ENCODE measurements at places on chromosomes 16 and 17.

GRCh38 chr16:67302076-67302475 is 22.7 kb downstream of the PLEKHG4 start:
- no peak for DNase-seq

- peak; percentile 99 for DNase-seq
Measured at GRCh38 chr17:38752308-38753070, at the start of gene PSMB3. PSMB3 (plus strand) TSS chr17:38752741; CDS start chr17:38752827, 86 bp downstream.

DNA sequence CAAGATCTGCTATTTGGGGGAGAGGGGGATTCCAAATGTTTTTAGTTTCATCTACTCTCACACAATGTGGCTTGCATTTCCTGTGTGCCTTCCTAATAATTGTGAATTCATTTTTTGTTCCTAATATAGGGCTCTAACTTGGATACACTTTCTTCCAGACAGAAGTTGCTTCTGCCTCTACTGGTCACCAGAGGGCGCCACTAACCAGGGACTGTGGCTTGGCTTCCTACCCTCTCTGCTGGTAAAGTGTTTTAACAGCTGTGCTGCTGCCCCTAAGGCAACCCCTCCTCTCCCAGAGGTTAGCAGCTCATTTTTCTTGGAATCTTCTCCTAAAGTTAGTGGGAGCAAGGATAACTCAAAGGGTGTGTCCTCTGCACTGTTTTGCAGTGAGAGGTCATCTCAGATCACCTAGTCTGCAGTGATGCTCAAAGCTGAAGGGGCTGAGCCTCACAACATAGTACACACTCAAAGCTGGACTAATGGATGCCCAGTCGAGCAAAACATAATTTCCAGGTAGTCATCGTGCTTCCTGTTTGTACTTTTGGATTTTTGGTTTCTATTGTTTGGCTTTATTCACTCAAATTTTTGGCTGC is 5.0 kb upstream of the PRSS54 start:
- DNase-seq: no peak

- no peak for DNase-seq
Measured at GRCh38 chr16:11526655-11527350, 59.9 kb downstream of the LITAF start.

- no peak for DNase-seq
Measured at GRCh38 chr16:62363501-62363900, 327.3 kb upstream of the CDH8 start.

DNA sequence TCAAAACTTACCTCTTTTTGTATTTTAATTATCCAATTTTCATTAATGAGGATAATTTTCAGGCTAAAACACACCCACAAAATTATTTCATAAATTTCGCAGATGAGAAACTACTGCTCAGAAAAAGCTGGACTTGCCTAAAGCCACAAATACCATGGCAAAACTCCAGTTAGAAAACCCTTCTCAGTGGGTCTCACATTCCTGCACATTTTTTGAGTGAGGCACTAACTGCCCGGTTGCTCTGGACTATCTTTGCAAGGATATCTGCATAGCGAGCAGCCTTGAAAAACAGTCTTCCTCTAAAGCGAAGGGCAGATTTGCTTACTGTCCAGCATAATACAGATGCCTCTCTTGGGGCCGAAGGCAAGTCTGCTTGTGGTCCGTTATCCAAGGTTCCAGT is 9.8 kb downstream of the MPHOSPH6 start:
- no peak for DNase-seq

DNA sequence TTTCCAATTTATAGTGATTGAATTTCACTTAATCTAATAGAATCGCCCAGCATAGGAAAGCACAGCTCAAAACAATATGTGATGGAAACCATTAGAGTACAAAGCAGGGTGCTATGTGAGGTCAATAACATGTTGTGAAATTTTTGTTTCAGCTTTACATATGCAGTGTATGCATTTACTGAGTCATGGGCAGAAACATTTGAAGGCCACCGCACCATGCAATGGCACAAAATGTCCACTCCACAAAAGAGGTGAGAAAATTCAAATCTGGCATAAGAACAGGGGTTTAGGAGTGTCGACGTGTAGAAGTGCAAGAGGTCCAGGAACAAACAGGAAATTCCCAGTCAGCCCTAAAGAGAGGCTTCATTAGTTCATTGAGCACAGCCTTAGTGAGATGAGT is 131.2 kb downstream of the ANKFN1 start:
- no peak for DNase-seq

DNA sequence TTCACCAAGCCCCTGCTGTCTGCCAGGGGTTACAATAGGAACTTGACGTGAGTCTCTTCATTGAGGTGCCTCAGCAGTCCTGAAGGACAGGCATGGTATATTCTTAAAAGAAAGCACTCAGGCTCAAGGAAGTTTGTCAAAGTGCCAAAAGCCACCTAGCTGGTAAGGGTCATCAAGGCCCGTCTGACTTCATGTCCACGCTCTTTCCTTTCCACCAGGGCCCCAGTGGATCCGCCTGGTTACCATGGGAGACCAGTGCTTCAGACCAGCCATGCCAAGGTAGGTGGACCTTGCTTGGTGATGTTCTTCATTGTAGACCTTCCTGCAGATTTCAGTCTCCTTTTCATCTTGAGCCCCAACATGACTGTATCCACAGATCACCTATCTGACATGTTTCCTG is 27.6 kb upstream of the CCL1 start:
- no peak for DNase-seq

DNA sequence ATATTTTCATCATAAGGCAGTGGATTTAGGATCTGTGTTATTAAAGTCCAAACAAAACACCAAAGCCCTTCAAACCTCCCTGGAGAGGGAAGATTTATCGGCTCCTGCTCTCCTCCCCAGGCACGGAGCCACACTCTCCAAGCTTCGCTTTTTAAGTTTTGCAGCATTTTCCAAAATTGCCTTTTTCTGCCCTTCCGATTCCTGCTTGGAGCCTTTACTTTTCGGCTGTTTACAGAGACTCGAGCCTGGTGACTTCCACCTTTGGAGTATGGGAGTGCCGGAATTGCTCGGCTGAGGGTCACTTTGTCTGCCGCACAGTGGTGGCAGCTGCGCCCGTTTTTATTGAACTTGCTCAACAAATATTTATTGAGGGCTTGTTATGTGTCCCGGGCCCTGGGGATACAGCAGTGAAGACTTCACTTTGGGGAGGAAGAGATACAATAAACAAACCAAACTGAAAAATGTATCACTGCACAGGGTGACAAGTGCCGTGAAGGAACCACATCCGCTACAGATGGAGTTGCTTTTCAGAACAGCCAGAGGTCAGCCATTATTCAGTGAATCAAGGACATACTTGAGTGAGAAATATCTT is 185.5 kb downstream of the NTN1 start:
- no peak for DNase-seq

DNA sequence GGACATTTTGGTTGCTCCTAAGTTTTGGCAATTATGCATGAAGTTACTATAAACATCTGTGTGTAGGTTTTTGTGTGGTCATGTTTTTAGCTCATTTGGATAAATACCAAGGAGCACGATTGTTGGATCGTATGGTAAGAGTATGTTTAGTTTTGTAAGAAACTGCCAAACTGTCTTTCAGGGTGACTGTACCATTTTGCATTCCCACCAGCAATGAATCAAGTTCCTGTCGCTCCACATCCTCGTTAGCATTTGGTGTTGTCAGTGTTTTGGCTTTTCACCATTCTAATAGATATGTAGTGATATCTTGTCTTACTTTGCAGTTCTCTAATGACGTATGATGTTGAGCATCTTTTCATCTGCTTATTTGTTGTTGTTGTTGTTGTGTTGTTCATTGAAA is 20.2 kb downstream of the TENT4B start:
- DNase-seq: no peak

DNA sequence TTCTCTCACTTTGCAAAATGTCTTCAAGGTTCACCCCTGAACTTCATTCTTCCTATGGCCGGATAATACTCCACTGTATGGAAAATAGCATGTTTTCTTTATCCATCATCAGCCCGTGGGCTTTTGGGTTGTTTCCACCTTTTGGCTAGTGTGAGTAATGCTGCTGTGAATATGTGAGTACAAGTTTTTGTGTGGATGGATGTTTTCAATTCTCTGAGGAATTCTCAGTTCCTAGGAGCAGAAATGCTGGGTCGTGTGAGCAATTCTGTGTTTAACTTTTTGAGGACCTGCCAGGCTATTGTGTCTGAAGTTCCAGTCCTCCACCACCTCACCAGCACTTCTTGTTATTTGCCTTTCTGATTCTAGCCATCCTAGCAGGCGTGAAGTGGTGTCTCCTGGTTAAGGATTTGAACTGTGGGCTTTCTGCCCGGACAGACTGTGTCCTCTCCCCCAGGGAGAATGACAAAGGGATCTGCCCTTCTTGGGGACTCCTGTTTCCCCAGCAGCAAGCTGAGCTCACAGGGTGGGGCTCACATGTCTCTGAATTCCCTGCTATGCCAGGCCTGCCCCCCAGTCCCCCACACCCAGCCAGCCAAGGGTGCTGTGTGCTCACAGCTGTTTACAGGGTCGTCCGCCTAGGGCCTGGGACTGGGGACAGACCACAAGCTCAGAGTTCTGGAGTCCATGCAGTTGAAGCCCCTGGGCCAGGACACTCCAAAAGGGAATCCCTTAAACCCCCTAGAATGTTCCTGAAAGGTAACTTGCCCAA is 92.2 kb upstream of the CIBAR2 start:
- no peak for DNase-seq

GRCh38 chr17:35073991-35074627 is 10.6 kb upstream of the RFFL start:
- DNase-seq: no peak

DNA sequence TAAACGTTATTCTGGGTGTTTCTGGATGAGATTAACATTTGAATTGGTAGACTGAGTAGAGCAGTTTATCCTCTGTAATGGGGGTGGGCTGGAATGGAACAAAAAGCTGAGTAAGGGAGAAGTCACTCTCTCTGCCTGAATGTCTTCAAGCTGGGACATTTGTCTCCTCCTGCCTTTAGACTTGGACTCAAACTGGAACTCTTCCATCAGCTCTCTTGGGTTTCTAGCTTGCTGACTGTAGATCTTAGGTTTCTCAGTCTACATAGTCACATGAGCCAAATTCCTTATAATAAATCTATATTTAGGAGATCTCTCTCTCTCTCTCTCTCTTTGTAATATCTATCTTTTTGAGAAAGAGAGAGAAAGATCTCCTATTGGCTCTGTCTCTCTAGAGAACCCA is 553.3 kb upstream of the CDH11 start:
- DNase-seq: no peak

DNA sequence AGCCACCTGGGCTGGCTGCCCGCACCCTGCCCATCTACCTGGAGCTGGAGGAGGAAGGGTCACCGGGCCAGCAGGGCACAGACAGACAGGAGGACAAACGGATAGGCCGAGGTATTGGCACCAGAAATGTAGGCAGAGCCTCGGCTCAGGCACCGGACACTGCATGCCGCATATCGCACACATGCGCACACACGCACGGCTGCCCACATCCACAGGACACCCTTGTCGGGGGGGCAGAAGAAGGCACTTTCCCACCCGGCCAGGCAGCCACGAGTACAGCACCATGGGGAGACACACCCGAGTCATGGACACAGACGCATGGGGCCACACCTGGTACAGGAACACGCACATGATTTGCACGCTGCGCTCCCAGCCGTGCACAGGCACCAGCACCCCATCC is 14.5 kb downstream of the CASKIN1 start:
- no peak for DNase-seq

GRCh38 chr17:54902611-54903010 is 2.0 kb downstream of the TOM1L1 start:
- DNase-seq: no peak

GRCh38 chr17:78717431-78717980 is 64.6 kb downstream of the CYTH1 start:
- no peak for DNase-seq

GRCh38 chr16:1834096-1834495 is 7.1 kb downstream of the FAHD1 start:
- no peak for DNase-seq

- DNase-seq: peak; percentile 55
Measured at GRCh38 chr17:50482516-50482915, 3.9 kb downstream of the RSAD1 start.

DNA sequence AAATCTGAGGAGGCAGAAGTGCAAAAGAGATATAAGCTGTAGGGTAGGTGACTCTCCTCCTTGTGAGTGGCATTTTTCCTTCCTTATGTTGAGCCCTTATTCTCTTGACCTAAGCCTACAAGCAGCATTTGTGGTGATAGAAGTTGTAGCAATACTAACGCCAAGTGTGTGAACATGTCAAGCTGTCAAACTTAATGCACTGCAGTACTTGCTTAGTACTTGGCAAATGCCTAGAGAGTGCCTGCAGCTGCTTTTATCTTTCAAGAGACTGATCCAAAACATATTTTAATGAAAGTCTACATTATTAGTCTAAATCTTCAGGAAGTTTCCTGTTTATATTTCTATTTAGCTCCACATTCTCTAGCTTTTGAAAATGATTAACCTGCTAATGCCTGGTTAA is 83.2 kb downstream of the CNTNAP4 start:
- DNase-seq: no peak

GRCh38 chr16:58518083-58518979 is 3.0 kb downstream of the SETD6 start:
- no peak for DNase-seq

DNA sequence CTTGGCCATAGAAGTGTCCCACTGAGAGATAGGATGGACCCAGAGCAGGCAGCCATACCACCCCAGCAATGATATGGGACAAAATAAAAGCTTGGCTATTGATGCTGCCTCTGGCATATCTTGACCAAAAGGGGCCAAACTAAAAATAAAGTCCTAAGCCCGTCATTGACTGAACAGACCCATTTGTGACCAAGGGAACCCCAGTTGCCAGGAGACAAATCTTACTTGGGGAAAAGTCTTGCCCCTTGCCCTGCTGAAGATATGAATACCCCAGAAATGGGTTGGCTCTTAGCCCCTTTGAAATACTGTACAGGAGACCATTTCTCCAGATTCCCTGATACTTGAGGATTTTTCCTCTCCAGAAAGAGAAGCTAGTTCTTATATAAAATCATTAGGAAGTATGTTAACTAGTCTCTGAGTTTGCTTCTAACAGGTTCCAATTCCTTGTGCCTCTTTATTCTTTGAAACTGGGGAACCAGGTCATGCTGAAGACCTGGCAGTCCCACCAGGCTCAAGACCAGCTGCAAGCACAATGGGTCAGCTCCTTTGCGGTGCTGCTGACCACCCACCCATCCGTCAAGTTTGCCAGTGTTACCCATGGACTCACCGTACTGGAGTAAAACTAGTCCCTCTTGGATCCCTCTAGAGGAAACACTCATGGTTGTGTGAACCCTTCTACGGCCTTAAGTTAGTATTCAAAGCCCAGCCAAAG is 31.0 kb upstream of the LCMT1 start:
- no peak for DNase-seq

DNA sequence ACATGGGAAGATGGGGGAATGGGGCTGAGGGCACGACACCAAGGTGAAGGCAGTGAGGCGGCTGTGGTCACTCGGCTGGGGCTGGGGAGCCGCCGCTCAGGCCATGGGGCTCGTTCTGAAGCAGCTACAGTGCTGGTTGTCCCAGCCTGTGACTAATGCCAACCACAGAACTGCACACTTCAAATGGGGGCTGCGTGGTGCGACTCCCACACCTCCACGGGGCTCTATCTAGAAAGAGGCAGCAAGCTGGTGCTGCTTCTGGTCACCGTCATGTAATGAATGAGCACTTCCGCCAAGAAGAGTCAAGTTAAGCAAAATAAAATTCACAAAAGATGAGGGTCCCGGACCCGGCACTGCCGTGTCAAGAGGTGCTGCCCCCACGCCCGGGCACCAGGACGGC is 20.0 kb downstream of the GALNS start:
- DNase-seq: no peak

- no peak for DNase-seq
Measured at GRCh38 chr17:82457929-82458178, 687 bp upstream of the NARF start.

- no peak for DNase-seq
Measured at GRCh38 chr16:47470810-47471209, 9.7 kb downstream of the PHKB start.

Data from GDM1 (cell line).